Fibroblast of lung (primary cell): ENCODE measurements at places on chromosomes 3 and 15. TPM values are rescaled to one million over a fixed set of nuclear protein-coding genes. Genes with fewer than 3 reads are reported as not detected.

C3orf85 gene
- total RNA-seq: not detected in 2 replicates

FYTTD1 gene
- total RNA-seq: 32.6 and 44.3 TPM in 2 replicates

GOLGA8M gene
- total RNA-seq: 0.26 and 1.2 TPM in 2 replicates

ACKR2 gene
- total RNA-seq: under 0.01 and 0.26 TPM in 2 replicates

MAP1A gene
- total RNA-seq: 70.4 and 201 TPM in 2 replicates

ASB7 gene
- total RNA-seq: 15.7 and 19.8 TPM in 2 replicates

MKRN2OS gene
- not detected in 2 replicates for total RNA-seq

NR1I2 gene
- total RNA-seq: under 0.01 TPM in 1 of 2 replicates, not detected in the other

CPA3 gene
- total RNA-seq: not detected in 2 replicates

SLC22A14 gene
- total RNA-seq: under 0.01 and 0.17 TPM in 2 replicates
